H7 (cell line): ENCODE measurements at places on chromosomes 6 and 20. TPM values are rescaled to one million over a fixed set of nuclear protein-coding genes. Genes with fewer than 3 reads are reported as not detected.

DNA sequence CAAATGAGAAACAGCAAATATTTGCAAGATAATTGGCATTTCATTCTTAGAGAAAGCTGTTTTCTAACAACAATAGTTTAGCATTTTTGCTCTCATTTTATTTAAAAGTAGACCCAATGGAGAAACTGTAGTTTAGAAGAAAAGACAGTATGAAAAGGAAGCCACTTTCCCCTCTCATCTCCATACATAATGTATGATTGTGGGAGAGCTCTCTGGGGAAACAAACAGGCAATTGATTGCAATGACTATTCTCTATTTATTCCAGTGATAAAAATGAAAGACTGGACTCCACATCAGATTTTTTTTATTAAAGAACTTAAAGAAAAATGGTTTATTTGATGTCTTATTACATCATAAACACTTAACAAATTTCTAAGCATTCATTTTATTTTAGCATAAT lies 116.8 kb upstream of the SASH1 start:
- no peak for DNase-seq

- no peak for DNase-seq
These were observed 25.7 kb downstream of the KCNG1 start for GRCh38 chr20:50996901-50997865.

Gene RAET1L
- total RNA-seq, result not detected in 2 replicates

GRCh38 chr6:29887330-29887818 lies 55.0 kb upstream of the HLA-A start:
- DNase-seq, result peak; percentile 63

Gene RNF182
- 6.1 and 7.0 TPM in 2 replicates for total RNA-seq

DNA sequence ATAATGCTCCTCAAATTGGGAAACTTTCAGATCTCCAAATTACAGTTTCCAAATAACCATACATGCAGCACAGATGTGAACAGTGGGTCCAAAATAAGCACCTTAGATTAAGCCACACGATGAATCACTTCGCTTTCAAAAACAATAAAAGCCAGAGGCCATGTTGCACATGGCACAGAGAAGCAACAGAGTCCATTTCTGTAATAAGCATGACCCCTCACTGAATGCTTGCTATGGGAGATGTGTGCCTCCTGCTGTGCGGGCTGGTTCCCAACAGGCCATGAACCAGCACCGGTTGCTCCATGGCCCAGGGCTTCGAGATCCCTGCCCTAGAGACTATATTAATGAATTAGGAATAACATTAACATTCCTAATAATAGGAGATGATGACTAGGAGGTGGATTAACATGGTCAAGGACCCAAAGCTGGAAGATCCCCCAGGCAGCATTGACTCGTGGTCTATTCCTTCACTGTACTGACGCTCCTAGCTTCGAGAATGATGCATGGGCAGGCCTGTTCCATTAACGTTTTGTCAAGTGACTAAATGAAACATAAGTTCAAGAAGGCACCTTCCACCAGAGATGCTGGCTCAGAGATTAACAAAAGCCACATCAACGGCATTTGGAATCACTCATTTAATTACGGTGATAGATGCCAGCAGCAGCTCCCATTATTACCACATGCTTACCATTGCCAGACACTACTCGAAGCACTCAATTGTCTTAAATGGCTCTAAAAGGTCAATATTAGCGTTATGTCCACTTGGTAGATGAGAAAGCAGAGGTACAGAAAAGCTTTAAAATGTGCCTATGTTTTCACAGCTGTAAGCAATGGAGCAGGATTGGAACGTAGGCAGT lies 470.6 kb upstream of the AGPAT4 start:
- DNase-seq, result no peak

GRCh38 chr6:132888701-132889100 lies 74.3 kb downstream of the RPS12 start:
- no peak for DNase-seq

DNA sequence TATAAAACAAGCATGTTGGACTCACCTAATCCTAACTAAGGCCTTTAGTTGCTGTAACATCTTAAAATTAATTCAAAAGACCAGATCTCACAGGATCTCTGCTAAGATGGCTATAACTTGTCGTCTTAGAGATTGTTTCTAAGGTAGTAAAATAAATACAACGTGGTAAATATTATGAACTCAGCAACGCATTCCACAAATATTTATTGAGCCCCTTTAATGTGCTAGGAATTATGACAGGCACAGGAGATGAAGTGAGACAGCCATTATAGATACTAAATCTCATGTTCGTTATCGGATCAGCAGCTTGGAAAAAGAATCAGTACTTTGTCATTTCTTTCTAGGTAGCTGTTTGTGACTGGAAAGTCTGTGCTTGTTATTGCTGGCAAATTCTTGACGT lies 20.9 kb upstream of the MCM3 start:
- no peak for DNase-seq

Gene PPP1R14C
- total RNA-seq, result 0.04 and 0.10 TPM in 2 replicates

DNA sequence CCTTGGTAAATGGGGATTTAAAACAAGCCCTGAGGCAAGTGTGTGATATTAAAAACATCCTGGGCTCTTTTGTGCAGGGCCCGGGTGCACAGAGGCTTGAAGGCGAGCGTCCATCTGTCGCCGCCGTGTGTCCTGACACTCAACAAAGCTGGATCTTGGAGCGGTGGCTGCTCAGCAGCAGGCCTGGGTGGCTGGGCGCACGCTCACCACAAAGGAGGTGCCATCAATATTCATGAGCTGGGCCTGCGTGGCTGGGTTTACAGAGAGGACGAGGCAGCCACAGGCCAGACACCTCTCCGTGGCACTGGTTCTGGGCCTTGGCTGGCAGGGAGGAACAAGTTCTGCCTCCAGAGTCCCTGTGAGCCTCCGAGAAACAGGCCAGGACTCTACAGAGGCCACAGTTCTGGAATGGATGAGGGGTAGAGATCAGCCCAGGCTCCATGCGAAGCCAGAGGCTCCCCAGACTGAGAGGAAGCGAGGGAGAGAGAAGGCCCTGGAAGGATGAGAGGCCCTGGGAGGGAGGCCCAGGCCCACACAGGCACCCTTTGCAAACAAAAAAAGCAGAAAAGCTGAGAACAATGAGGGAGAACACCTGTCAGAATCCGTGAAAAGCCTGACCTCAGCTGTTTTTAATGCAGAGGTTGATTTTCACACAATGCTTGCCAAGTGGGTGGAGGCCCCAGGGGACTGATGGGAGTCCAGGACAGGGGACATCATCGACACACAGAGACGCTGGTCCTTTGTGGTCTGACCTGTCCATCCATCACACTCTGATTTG lies 21.9 kb downstream of the BHLHE23 start:
- no peak for DNase-seq

- DNase-seq, result no peak
These were observed 86.1 kb upstream of the SIRPA start for GRCh38 chr20:1809131-1809572.

DNA sequence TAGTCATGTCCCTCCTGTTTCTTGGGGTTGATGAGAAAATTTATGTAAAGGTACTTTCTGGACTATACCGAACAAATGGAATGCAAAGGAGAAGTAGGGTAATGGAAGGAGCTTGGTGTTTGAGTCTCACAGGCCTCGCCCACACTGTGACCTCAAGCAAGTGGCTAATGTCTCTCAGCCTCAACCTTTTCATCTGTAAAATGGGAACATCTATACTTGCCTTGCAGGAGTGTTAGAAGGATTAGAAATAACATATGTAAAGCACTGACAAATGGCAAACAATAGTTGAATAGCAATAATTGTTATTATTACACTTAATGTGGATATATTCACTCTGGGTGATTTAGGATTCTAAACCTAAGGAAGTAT lies 8.9 kb upstream of the PKIG start:
- no peak for DNase-seq

- no peak for DNase-seq
These were observed 41.7 kb upstream of the KLHL31 start for GRCh38 chr6:53707108-53707897.

DNA sequence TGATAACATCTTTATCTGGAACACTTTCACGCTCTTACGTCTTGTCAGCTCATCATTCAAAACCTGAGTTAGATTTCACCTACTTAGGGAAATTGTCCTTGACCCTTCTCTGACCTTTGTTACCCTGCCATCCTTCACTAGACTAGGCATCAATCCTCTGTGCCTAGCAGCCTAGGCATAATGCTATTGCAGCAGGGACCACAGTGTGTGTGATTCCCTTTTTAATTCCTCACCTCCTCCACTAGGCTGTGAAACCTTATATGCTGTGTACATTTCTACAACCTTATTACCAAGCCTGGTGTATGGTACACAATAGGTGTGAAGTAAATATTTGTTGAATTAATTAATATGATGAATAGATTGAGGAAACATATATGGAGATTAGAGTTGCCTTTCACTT lies 66.7 kb upstream of the DEFB112 start:
- no peak for DNase-seq

GRCh38 chr6:42142118-42142835 lies at the start of gene C6orf132:
Gene C6orf132, minus strand, starts transcription at chr6:42142620. Its CDS starts 176 bp downstream, at chr6:42142444.
- DNase-seq, result peak; percentile 98

DNA sequence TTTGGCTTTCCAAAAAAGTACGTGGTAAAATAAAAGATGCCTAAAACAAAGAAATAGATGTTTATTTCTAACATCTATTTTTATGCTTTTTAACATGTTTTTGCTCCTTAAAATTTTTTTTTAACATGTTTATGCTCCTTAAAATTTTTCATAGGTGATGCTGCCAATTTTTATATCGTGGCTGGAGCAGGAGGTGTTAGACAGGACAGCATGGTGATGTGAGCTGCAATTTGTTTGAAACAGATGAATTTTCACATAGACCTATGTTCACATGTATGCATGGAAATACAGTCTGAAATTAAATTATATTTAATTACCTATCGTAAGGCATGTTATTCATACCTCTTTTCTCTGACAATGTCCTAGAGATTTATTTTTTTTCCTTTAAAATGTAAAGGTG lies 784.8 kb downstream of the EPHA7 start:
- no peak for DNase-seq

DNA sequence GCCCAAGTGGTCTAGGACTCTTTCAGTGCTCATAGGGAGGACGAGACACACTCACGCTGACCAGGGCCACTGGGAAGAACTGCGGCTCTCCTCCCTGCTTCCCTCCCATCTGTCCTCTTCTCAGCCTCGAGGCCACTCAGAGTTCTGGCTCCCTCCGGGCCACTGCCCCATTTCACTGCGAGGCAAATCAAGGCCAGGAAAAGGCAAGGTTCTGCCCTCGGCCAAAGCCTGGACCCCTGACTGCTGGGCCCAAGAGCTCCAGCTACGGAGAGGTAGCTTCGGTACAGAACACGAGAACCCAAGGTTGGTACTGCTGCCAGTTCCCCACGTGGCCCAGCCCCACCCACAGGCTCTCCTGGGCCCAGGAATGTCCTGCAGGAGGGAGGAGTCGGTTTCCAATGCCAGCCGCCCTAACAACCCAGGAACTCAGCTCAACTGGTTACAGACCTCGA lies 14.7 kb downstream of the PI16 start:
- no peak for DNase-seq

DNA sequence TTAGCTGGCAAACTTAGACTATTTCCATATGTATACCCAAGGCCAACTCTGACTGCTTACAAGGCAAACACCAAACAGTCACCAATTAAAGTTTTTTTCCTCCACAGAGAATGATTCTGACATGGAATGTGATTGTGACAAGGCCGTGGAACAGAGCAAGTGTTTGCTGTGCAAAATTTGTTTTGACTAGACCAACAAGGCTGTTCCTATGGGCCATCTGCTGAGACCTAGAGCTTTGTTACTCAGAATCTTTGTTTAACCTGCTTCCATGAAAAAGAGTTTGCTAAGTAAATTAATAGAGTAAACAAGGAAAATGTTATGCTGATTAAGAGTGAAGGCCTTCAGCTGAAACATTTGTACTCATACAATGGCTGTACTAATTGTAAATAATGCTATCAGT lies 51.6 kb upstream of the IMPG1 start:
- DNase-seq, result no peak

- peak; percentile 58 for DNase-seq
These were observed 63.9 kb upstream of the PDE10A start for GRCh38 chr6:165726965-165727381.

Gene SLC17A1
- total RNA-seq, result not detected in 2 replicates

GRCh38 chr20:50027611-50028105 lies 44.9 kb downstream of the SNAI1 start:
- peak; percentile 70 for DNase-seq

DNA sequence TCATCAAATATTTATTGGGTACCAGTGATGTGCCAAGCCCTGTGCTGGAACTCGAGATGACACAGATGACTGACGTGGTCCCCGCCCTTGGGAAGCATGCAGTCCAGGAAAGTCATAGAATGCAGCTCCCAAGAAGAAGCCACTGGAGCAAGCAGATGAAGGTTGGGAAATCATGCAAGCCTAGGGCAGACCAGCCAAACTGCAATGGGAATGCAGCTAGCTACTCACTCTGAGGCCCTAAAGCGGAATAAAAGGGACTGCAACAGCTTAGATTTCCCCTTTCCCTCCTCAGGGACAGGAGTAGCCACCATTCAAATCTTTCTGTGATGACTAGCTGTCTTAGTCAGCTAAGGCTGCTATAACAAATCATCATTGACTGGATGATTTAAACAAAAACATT lies 152.2 kb downstream of the MAFB start:
- no peak for DNase-seq

DNA sequence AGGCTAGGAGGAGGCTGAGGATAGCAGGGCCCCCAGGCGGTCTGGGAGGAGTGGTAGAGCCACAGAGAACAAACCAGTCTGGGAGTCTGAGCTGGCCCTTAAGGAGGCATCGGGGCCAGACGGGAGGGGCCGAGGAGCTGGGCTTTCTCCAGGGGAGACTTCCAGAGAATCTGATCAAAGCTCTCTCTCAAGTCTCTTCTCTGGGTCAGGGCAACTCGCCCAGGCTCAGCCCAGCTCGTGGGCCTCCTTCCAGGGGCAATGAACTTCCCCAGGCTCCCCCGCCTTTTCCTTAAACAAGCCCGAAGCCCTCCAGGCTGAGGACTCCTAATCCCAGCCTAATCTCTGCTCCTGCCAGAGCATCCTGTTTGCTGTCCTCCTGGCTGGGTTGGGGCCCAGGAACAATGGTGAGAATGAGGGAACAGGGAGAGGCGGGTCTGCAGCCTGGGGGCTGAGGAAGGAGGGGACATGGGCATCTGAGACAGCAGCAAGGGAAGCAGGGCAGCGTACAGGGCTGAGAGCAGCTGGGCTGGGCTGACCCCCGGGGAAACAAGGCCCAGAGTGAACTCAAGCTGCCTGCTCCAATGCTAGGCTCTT lies 173.6 kb downstream of the ANKRD60 start:
- DNase-seq, result peak; percentile 49

GRCh38 chr20:15609921-15610320 lies 963.3 kb downstream of the KIF16B start:
- no peak for DNase-seq

- no peak for DNase-seq
These were observed 99.6 kb upstream of the COL21A1 start for GRCh38 chr6:56346958-56347357.

Gene OTOR
- total RNA-seq, result not detected in 2 replicates

GRCh38 chr6:100657678-100658330 lies 193.1 kb upstream of the SIM1 start:
- DNase-seq, result no peak
